ENCODE measurements at places on chromosomes 1 and 21. TPM values are rescaled to one million over a fixed set of nuclear protein-coding genes. Genes with fewer than 3 reads are reported as not detected.

DNA sequence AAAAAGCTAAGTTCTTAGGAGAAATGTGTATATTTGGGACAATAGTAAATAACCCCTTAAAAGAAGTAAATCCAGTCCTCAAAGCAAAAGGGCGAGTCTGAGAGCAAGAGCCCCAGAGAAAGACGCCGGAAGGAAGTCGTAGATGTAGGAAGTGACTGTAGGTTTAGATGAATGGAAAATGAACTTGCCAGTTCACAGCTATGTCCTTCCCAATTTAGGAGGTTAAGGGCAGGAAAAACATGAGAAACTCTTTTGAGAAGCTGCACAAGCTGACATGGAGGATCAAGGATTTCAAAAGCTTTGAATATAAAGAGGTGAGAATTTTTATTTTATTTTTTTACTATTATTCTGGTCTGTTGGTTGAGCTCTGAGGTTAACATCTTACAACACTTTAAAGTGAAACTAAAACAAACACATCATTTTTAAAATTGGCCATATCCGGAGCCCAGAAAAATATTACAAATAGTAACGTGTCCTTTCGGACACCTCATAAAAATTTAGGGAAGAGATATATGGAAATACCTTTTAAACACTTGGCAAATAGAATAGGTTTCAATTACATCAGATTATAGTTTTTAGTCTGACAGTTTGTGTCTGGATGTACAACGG, 1178.6 kb downstream of the MRPL39 start:
- no peak for DNase-seq

DNA sequence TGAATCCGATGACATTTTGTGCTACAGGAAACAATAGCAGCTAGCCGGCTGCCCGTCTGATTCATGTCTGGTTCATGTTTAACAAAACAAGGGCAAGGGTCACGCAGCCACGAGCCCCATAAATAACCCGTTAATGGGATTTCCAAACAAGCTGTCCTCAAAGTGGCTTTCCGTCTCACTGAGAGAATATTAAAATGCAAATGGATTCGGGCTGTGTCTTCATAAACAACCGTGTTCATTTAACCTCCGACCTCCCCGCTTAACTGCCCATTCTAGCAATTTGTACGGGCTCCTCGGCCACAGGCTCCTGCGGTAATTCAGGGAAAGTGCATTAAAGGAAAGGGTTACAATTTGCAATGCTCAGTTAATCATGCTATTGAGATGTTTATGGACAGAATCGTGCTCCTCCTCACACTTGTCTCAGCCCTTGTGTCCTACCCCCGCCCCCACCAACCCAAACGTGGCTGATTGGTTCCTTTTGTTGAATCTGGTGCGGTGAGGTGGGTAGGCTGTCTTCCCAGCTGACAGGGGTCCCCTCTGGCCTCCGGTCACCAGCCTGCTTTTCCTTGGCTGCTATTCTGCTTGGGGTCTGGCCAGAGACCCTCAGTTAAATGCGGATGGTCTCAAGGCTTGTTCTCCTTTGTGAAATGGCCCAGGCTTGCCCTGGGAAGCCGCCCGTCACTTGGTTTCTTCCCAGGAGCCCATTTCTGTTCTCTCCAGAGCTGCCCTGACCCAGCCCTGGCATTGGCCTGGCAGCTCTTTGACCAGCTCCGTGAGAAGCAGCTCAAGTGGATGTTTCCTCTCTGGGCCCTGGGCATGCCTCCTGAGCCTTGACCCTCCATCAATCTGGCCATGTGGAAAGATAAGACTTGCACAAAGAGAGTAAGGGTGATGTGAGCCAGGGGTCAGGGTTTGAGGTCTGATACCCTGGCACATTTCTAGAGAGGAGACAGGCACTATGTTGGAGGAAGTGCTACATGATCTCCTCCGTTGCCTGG, 200.7 kb upstream of the POU3F1 start:
- no peak for DNase-seq

The SLC5A3 gene
- total RNA-seq = 51.1 TPM

DNA sequence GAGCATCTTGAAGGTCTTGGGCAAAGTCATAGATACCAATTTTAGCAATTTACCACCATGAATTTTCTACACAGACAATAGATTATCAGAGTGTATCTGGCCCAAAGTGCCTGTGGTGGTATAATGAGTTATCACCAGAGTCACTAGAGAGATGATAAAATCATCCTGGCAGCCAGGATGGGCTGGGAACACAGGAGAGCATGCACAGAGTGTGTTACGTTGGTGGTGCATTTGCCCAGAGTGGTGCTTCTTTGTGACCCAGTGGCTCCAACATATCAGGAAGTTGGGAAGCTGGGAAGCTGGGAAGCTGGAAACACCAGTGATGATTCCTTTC, 236.7 kb upstream of the PROX1 start:
- no peak for DNase-seq

GRCh38 chr21:44927259-44927586, 6.5 kb upstream of the ITGB2 start:
- no peak for DNase-seq

DNA sequence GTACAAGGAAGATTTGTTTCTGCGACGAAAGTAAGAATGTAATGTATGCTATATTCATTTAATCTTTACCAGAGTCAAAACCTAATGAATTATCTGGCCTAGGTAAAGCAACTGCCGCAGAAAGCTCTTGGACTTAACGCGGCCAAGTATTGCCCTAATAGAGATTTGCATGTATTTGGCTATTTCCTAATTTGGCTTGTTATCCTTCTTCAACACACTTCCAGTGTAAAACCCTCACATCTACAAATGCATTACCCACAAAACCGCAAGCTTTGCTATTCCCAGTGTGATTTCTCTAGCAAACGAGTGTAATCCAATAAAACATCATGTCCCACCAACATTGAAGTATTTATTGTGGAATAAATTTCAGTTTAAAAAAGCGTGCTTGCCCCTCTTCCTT, 123.8 kb upstream of the LMO4 start:
- no peak for DNase-seq

- DNase-seq = no peak
Observed at GRCh38 chr1:41317361-41317760, 43.9 kb upstream of the FOXO6 start.

The NBPF10 gene
- total RNA-seq = 1.8 TPM
